ENCODE measurements at places on chromosomes 7 and 10.

- no peak for DNase-seq
These were observed 28.5 kb downstream of the HSPA12A start for GRCh38 chr10:116713846-116714245.

DNA sequence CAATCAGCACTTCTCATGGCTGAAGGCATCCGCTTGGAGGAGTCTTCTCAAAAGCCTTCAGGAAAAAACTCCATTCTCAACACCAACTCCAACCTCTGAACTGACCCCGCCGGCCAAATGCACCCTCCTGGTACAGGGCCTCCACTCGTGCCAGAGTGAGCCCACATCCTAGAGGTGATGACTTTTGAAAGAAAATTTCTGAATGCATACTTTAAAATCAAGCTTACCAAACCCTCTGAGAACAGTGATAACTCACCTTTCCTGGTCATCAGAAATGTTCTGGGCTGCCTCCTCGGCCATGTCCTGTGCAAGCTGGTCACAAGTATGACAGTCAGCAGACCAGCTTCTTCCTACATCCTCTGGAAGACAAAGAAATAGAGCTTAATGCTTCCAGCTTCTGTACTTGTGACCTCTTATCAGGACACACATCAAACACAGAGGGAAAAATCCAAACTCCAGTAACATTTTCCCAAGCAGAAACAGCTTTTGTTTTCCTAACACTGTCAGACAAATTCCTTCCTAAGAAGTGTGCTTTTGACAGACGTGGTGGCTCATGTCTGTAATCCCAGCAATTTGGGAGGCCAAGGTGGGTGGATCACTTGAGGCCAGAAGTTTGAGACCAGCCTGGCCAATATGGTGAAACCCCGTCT lies at the start of gene PKD1L1:
Gene PKD1L1 (minus strand): TSS at position 326 of the 650 bp plus-strand sequence. CDS start 26 bp downstream, at position 300.
- DNase-seq, result no peak

DNA sequence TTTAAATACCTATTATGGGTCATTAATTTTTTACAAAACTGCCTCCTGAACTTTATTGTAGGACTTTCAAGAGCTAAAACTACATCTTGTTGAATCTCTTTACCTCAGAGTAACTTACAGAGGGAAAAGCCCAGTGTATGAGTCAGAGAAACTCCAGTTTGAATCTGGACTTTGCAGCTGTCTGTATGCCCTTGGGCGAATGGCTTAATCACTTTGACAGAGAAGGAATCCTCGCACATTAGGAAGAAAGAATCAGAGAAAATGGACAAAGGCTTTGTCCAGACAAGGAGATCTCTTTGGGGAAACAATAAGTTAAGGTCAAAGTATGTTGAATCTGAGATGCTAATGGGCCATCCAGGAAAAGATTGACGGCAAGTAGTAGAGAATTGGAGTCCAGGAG lies 484.2 kb upstream of the CELF2 start:
- no peak for DNase-seq

DNA sequence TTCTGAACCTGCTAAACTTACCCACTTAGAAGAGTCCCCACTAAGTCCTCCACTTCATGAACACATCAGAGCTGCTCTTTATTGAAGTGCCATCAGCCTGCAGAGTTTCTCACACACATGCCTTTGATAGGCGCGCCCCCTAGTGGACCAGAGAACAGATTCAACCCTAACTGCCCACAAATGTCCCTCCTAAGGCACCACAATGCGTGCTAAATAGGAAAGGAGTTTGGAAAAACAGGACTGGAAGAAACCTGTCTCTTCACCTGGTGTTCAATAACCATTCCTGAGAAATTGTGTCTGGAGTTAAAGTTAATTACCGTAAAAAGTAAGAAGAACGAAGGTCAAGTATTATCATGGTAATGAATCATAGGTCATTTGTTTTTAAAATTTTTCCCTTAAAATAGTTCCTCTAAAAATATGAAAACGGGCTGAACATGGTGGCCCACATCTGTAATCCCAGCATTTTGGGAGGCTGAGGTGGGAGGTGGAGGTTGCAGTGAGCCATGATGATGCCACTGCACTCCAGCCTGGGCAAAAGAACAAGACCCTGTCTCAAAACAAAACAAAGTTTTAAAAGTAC lies 249.7 kb downstream of the ELMO1 start:
- DNase-seq, result peak; percentile 66

DNA sequence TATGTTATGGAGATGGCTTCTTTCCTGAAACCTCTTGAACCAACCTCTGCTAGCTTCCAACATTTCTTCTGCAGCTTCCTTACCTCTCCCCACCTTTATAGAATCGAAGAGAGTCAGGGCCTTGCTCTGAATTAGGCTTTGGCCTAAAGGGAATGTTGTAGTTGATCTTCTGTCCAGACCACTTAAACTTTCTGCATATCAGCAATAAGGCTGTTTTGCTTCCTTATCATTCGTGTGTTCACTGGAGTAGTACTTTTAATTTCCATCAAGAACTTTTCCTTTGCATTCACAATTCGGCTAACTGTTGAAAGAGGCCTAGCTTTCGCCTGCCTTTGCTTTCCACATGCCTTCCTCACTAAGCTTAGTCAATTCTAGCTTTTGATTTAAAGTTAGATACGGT lies 48.0 kb downstream of the KLHDC10 start:
- DNase-seq, result no peak

DNA sequence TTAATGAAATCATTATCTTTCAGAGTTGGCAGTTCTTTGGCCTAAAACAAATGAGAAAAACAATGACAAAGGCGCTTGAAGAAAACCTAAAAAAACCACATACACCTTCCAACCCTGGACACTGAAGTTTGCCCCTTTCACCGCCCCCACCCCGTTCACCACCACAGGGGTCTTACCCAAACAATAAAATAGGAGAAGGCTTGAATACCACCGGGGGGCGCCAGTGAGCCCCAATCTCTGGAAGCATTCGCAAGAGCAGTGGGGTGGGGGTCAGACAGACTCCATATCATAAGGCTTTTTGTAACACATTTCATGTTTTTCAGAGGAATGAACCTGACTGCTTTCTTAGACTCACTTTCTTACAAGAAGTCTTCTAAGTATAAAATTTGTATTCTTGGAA lies 163.6 kb downstream of the PIP4K2A start:
- DNase-seq, result peak; percentile 49

DNA sequence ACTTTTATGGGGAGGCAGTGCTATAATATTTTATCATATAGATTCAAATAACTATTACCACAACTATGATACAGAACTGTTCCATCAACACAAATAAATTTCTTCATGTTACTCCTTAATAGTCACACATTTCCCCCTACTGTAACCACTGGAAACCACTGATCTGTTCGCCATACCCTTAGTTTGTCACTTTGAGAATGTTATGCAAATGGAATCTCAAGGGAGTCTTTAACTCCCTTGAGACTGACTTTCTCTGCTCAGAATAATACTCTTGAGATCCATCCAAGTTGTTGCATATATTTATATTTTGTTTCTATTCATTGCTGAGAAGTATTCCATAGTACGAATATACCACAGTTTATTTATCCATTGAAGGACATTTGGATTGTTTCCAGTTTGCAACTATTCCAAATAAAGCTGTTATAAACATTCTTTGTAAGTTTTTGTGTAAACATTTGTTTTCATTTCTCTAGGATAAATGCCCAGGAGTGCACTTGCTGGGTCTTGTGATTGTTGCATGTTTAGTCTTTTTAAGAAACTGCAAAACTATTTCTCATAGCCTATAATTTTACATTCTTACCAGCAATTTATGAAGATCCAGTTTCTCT lies 19.7 kb upstream of the PON2 start:
- no peak for DNase-seq

- no peak for DNase-seq
These were observed 44.4 kb upstream of the CD36 start for GRCh38 chr7:80593869-80594586.

- no peak for DNase-seq
These were observed 503.2 kb downstream of the NRG3 start for GRCh38 chr10:82378146-82378545.

Measured in activated CD4-positive, alpha-beta T cell treated with anti-CD3 and anti-CD28 coated beads, Interleukin-2, amount 50 U/mL, for 24 hours (primary cell).